ENCODE measurements at places on chromosomes 2 and 18.

DNA sequence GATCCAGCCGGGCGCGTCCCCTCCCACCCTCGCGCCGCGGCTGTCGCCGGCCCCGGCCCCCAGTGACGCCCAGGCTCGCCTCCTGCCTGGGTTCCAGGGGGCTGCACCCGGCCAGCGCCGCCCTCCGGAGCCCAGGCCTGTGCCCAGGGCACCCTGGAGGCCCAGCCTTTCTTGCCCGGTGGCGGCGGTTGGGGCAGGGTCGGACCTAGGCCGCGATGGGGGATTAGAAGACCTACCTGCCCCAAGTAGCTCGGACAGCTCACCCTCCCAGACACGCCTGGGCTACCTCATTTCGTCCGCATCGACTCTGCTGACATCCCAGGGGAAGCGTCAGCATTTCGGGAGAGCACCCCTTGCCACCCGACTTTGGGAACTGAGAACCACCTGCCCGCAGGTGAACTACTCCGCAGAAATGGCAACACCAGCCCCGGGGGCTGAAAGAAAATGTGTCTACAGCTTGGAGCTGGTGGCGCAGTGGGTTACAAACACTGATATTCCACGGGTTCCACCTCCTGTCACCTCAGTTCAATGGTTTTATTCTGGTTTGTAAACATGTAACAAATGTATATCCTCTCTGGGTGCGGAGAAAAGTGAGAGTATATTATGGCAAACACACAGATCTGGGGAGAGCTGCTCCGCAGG is 834 bp upstream of the ARL4C start:
- DNase-seq, result no peak

DNA sequence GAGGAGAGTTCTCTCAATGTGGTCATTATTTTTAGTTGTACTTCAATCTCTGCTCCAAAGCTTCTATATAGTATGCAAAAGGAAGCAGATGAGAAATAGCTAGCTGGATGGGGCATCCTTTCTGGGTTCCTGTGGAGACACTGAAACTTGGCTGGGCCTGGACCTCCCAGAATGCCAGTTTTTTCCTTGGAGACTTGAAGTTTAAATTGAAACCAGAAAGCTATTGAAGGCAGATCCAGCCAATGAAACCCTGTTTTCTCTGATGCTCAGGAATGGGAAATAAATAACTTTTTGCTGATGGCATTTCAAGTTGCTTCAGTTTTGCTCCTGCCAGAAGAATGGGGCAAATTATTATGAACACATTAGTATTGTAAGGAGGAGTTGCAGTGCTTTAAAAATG is 2.9 kb downstream of the SETBP1 start:
- no peak for DNase-seq

GRCh38 chr18:36325846-36326245 is 28.3 kb downstream of the FHOD3 start:
- no peak for DNase-seq

DNA sequence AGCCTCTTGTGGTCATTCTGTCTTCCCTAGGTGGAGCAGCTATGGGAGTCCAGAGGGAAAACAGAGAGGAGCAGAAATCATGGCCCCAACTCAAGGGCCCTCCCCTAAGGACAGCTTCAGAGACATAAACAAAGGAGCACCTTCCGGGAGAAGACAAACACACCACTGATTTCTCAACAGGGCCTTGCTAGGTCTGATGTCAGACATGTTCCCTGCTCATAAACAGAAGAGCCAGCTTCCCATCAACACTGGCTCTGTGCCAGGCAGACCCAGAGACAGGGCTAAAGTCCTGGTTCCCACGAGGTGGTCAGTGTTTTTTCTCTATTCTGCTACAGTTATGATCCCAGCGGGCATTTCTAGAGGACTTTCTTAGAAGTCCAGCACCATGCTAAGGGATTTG is 19.3 kb downstream of the CXCR2 start:
- peak; percentile 3 for DNase-seq

DNA sequence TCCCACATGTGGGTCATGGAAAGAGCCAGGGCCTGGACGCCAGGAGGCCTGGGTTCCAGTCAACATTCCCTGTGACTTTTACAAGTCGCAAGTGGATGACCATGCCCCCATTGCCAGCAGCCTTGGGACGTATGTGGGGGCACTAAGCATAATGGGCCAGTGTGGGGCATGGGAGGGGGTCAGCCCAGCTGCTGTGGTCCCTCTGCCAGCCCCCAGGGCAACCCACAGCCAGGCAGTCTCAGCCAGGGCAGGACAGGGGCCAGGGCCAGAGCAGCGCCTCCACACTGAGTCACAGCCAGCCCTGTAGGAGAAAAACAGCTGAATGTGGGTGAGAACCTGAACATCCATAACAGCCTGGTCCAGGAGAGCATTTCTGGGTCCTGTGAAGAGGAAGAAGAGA is 173.2 kb downstream of the GFPT1 start:
- DNase-seq, result no peak

DNA sequence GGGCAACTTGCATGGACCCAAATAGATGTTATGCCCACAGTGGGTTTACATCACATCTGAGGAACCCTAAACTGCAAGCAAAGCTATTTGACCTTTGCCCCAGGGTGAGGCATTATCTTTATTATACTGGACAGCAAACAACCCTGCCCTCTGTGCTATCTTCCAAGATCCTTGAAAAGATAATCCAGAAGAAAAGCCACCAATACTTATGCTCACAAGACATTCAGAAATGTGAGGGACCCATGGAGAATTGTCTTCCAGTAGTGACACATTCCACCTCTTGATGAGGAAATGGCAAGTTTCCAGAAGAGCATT is 53.0 kb upstream of the NDUFV2 start:
- DNase-seq, result no peak

All from islet precursor cell (in vitro differentiated cells).